A549 treated with CpdA at 1 μM for 4 hours (cell line): ENCODE measurements at places on chromosomes 2 and 18. TPM values are rescaled to one million over a fixed set of nuclear protein-coding genes. Genes with fewer than 3 reads are reported as not detected.

The ITGB6 gene
- 0.84 to 2.4 TPM (median 1.1 TPM) in 5 replicates for total RNA-seq

The ZBTB7C gene
- 0.03 to 0.10 TPM (median 0.06 TPM) in 5 replicates for total RNA-seq

The ABCG8 gene
- not detected in 5 replicates for total RNA-seq

The MAPK4 gene
- 0.03 to 0.16 TPM (median 0.08 TPM) in 5 replicates for total RNA-seq

The UGT1A5 gene
- not detected in 5 replicates for total RNA-seq

The ACKR3 gene
- 25.4 to 36.2 TPM (median 31.7 TPM) in 5 replicates for total RNA-seq

The SOWAHC gene
- total RNA-seq, result 16.3 to 18.9 TPM (median 17.6 TPM) in 5 replicates

The SERPINB2 gene
- total RNA-seq, result 0.06 to 0.08 TPM (median 0.07 TPM) in 3 of 5 replicates, not detected in the others

The NOSTRIN gene
- 1.3 to 1.6 TPM (median 1.6 TPM) in 5 replicates for total RNA-seq
